AG10803 (cell line): ENCODE measurements at places on chromosomes 11 and 22.
A peak's percentile ranks its signal among the peaks of the same experiment; 100 is the strongest.

DNA sequence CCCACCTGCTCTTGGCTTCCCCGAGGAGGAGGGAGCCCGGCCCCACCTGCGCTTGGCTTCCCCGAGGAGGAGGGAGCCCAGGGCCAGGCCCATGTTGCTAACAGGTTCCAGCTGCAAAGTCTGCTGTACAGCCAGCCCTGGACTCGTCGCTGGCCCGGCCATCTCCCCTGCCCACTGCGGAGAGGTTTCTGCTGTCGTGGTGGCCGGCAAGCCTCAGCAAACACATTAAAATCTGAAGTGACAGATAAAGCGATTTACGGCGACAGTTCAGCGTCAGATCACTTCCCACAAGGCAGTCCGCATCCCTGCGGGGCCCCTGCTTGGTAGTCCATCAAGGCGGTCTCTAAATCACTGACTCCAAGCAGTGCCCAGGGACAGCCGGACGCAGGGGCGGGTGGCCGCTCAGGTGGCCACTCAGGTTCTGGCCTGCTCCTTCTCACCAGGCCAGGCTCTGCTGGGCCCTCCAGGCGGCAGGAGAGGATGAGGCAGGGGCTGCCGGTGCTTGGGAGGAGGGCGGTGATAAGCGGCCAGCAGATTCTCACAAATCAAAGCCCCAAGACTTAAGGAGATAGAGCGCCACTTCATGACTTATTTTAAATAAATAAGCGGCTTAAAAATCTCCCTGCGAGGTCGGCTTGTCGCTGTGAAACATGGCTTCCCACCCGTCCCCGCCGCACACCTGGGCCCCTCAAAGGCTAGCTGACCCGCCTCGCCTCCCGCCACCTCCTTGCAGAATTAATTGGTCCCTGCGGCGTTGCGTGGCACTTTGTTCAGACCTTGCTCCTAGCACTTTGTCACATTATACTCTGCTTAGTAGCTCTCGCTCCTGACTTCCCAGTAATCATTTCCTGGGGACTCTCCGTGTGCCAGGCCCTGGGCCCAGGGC lies 21.1 kb downstream of the MACROD1 start:
- no peak for DNase-seq

GRCh38 chr11:1090600-1091331 lies 16.1 kb downstream of the MUC2 start:
- DNase-seq: no peak

GRCh38 chr22:16800358-16800757 lies 24.9 kb downstream of the XKR3 start:
- DNase-seq: no peak

DNA sequence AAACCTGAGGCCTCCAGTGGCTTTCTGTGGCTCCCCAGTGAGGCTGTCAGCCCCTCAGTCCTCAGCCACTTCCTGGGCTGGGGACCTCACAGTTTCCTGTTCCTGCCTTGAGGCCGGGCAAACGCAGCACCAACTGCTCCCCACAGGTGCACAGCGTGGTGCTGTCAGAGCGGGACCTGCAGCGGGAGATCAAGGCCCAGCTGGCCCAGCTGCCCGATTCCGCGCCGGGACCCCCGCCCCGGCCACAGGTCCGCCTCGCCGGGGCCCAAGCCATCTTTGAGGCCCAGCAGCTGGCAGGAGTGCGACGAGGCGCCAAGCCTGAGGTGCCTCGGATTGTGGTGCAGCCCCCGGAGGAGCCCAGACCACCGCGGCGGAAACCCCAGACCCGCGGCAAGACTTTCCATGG lies 5.4 kb downstream of the TBC1D10C start:
- no peak for DNase-seq

DNA sequence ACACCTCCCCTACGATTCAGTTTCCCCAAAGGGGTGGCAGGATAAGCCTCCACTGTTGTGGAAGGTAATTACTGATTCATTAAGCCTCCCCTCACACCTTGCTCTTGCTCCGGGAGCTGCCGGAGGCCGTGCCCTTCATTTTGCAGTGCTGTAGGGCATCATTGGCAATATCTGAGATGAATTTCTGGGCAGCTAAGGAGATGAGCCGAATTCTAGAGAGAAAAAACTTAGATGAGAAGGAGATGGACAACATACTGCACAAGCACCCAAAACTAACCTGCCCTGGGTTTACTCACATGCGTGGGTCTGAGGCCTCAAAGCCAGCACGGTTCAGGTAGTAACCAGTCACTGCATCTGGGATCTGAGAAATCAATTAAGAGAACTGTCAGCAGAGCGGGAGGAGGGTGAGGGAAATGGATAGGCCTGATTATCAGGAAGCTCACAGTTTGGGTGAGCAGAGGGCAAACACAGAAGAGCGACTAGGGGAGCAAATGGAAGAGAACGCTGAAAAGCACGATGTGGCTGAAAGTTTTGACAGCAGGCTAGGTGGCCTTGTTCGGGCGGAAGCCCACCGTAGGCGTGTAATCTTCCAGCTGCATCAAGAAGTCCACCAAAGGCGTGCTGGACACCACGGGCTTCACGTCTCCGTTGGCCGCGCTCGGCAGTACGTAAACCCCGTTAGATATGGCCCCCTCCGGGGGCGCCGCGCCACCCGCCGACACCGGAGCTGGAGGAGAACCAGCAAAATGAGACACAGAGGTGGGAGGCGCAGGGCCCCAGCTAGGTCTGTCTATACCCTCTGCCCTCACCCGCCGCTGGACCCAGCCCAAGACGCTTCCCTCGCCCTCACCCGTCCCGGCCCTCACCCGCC lies 689 bp downstream of the TAF10 start:
- DNase-seq: no peak

DNA sequence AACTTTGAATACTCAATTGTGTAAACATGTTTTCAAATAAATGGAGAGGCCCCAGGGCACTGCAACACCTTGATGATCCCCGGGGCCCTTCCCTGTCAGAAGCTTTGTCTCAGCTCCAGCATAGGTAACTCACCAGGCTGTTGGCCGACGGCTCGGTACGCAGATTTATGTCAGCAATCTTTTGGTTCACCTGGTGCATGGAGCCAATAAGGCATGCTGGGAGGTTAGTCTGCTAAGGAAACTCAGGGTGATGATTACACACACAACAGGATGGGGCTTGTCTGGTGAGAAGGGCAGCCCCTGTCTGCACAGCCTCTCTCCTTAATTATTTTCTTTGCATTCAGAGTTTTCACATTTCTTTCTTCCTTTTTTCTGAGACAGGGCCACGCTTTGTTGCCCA lies 10.8 kb downstream of the FAM227A start:
- DNase-seq: no peak

DNA sequence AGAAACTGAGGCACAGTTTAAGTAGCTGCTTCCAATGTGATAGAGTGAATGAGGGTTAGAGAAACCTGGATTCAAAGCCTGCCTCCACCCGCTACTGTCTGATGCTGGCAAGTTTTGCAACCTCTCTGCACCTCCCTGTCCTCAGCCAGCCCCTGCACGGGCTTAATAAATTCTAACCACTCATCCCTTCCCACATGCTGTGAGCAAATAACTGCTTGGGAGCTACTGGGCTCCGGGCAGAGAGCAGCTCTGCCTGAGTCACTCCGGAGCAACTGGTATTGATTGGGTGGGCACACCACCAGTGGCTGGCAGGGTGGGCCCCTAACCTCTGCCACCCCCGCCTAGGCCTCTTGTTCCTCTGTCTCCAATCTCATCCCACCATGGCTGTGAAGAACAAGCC lies 104.3 kb upstream of the SYT13 start:
- peak; percentile 54 for DNase-seq

GRCh38 chr11:92931746-92932422 lies 37.6 kb upstream of the MTNR1B start:
- no peak for DNase-seq

- peak; percentile 81 for DNase-seq
Measured at GRCh38 chr11:1298695-1299492, 10.5 kb downstream of the TOLLIP start.

- no peak for DNase-seq
Measured at GRCh38 chr22:31578171-31578570, 81.8 kb downstream of the SFI1 start.

- DNase-seq: no peak
Measured at GRCh38 chr11:2914455-2915195, 14.6 kb downstream of the PHLDA2 start.

- DNase-seq: no peak
Measured at GRCh38 chr22:37894939-37895670, 11.0 kb upstream of the MICALL1 start.

- DNase-seq: no peak
Measured at GRCh38 chr11:4665424-4665823, 21.6 kb downstream of the OR51E1 start.

DNA sequence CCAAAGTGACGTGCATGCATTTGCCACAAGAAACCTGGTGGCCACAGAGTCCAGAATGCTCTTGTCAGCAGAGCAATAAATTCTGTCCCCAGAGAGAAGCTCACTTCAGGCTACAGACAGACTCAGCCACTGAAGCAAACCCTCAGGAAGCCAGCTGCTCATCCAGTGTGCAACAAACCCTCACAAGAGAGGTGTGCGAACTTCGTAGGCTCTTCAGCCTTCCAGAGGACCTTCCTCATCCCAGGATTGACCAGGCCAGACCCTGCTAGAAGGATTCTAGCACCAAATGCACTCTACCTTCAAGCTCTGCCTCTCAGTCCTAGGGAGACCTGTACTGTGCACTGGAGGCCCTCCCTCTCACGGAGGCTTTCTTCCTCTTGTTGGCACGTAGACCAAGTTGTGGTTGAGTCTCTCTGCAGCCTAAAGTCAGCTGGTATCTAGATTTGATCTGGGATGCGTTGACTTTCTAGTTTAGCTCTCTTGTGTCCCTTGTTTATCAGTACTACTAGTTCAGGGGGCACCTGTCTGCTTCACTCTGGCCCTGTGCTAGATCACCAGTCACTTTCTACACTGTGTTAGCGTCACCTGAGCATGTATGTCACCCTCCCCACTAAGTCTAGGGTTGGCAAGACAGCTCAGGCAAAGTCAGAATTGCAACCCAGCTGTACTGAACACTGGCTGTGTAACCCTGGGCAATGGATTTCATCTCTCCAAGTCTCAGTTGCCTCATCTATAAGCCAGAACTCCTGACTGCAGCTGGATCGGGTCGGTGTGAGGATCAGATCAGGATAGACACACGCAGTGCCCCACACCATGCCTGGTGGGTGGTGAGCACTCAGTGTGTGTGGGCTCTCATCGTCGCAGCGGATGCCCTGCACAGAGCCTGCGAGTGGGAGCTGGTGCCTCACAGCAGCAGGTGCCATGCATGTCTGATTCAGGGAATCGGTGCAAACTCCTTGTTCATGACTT lies 22.1 kb upstream of the TMPRSS13 start:
- no peak for DNase-seq

GRCh38 chr11:62554387-62555167 lies 8.0 kb upstream of the AHNAK start:
- DNase-seq: no peak

DNA sequence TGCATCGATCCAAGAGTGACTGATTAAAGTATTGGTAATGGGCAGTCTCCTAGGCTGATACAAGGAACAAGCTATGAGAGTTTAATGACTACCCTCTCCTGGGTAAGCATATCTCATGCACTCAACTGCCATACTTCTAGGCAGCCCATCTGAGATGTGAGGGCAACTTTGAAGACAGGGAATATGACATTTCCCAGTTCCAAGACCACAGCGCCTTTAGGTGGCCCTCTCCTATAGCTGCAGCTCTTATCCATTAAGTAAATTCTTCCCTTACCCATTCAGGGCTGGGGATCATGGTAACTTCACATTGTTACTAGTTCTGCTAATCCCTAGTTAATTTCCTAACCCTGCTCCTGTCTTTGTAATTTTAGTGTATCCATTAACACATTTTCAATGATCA lies 157.3 kb upstream of the CTSC start:
- DNase-seq: no peak

DNA sequence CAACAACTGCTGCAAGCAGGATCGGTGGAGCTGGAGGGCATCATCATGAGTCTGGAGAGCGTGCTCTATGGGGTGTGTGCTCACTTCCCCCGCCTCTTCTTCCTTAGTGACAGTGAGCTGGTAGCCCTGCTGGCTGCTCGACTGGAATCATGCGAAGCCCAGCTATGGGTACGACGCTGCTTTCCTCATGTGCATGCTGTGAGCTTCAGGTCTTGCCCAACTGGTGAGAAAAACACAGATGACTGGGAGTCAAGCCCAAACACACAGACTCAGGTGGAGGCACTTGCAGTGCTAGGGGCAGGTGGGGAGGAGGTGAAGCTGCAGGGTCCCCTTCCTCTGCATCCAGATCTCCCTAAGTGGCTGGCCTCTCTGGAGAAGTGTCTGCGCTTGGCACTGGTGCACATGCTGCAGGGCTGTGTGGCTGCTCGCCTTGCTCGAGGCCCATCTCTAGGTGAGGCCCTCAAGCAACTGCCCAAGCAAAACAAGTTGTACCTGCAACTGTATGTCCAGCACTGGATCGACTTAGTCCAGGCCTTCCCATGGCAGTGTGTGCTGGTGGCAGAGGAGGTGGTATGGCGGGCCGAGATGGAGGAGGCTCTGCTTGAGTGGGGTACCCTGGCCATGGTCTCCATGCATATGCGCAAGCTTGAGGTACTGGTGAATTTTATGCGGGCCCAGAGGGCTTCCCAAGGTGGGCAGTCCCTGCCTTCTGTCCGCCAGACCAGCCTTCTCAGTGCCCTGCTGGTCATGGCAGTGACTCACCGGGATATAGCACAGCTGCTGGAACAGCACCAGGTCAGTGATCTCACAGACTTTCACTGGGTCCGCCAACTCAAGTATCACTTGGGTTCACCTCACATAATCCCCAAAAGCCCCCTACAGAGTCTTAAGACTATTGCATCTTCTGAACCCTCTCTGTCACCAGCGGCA lies 48.1 kb downstream of the DNHD1 start:
- DNase-seq: peak; percentile 6

DNA sequence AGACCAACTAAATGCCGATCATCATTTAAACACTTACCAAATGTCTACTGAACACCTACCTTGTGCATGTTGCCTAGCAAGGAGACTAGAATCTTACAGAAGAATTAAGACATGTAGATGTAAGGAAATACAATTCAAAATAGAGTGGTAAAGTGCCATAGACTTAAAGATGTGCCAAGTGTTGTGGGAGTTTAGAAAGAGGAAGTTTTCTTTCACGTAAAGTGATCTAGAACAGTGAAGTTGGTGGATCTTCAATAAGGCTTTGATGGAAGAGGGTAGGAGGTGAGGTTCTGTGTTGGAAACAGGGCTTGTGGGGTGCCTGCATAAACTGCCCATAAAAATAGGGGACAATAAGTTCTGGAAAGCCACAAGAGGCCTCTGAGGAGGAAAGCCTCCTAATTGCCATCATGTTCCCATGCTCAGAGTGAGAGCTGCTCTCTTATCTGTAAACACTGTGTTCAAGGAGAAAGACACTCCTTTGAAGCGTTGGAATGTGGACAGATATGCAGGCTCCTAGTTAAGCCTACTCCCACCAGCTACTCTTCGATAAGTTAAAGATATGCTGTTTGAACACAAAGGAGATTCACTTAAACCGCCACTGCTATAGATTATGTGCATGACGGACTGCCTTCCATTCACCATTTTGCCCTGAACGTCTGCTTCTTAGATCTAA lies 66.7 kb downstream of the HSD17B12 start:
- DNase-seq: no peak
